ENCODE measurements at places on chromosomes 4 and X.

GRCh38 chr4:65033899-65034298 lies 624.6 kb upstream of the TECRL start:
- DNase-seq, result no peak

DNA sequence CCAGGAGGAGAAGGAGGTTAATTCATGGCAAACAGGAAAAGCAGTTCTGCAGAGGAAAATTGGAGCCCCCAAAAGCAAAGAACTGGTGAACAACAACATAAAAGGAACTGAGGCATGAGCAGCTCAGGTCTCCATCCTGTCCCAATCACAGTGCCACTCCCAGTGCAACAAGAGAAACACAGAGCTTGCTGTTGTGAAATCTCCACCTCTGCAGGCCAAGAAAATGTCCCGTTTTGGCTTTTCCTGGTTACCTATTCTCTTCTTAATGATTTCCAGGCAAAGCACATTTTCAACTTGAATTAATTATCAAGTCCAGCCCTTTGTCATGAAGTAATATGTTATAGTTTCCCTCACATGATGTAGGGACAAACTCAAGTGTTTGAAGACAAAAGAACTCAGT lies 778 bp downstream of the C1QTNF7 start:
- no peak for DNase-seq

GRCh38 chrX:47563801-47564315 lies 2.9 kb downstream of the ARAF start:
- DNase-seq, result no peak

- no peak for DNase-seq
These were observed 155.4 kb downstream of the GPM6A start for GRCh38 chr4:175656649-175657048.

DNA sequence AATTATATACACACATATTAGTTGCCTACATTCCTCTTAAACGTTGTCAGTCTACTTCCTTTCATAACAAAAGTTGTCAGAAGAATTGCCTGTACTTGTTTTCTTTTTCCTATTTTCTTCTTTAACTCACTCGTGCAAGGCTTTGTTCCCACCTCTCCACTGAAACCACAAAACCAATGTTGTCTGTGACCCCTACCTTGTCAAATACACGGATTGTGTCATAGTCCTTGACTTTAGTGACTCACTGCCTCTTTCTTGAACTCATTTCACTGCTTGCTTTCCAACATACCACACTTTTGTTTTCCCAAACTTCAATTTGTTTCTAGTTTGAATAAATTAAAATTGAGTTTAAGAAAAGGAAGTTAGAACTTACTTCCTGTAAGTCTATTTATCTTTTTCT lies 283.9 kb upstream of the AGA start:
- DNase-seq, result no peak

DNA sequence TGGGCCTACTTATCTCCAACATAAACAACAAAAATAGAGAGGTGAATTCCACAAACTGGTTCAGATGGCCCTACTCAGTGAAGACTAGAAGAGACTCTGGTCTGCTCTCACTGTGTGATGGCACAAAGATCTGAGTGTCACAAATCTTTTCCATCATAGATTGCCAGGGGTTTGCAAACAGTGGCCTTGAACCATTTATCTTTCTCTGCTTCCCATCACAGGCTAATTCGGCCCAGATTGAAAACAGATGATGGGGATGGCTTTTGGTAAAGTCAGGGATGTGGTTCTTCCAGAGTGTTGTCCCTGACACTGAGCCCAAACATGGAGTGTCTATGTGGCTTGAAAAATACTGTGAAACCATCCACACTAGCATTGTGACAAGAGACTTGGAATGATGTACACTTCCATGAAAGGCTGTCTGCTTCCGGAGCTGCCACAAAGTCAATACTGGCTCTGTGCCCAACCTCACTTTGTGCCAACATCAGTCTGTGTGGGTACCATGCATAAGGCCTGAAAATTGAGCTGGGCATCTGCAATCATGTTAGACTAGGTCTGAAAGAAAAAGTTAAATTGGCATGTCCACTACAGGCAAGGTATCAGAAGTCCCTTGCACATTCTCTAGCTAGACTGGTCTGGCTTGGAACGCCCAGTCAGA lies 25.2 kb upstream of the PLAC1 start:
- no peak for DNase-seq

GRCh38 chrX:150152546-150152945 lies 210.6 kb upstream of the MAMLD1 start:
- no peak for DNase-seq

GRCh38 chrX:138847930-138848329 lies 136.4 kb upstream of the FGF13 start:
- no peak for DNase-seq

DNA sequence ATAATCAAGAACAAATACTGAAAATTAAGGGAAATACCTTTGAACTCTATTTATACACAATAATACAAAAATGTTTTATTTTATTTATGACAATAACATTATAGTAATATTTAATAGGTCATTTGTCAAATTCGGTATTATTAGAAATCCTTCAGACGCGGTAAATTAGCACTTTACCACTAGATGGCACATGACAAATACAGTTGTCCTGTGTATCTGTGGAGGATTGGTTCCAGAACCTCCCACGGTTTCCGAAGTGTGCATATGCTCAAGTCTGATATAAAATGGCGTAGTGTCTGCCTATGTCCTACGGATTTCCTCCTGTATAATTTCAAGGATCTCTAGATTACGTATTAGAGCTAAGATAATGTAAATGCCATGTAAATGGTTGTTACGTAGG lies 8.1 kb upstream of the LINC00632 start:
- no peak for DNase-seq

- DNase-seq, result no peak
These were observed 40.5 kb downstream of the AFF2 start for GRCh38 chrX:148540671-148541583.

DNA sequence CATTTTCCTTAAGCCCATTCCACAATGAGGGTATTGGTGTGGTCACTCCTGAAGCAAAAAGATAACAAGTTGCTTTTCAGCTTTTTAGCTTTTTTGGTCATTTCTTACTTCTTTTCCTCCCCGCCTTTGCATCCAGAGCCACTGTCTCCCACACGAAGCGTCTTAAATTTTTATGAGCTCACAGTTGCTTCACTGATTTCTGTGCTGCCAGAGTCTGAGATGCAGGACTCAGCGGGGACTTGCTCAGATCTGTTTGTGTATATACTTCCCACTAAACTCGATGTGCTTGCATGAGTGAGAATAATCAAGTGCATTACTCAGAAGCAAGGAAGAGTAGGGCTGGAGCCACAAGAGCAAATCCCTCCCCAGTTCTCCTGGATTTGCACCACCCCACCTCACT lies 80.2 kb upstream of the FHL1 start:
- DNase-seq, result no peak

GRCh38 chrX:118464501-118464900 lies 31.1 kb upstream of the DOCK11 start:
- no peak for DNase-seq

DNA sequence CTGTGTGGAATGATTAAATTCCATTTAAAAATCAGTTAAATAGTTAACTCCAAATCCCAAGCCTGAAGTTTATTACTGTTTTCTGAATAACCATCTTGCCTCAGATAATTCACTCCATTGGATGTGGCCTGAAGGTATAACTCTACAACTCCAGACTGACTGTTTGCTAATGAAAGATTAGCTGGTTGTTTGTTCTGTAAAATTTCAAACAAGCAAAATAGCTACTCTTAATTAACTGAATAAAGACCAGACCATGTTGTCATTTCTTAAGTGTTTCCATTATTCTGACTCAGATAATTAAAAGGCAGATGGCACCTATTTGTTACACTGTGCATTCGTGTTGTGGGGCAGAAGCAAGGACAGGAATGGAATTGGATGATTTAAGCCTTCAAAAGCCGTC lies 78.5 kb upstream of the DDIT4L start:
- DNase-seq, result no peak

DNA sequence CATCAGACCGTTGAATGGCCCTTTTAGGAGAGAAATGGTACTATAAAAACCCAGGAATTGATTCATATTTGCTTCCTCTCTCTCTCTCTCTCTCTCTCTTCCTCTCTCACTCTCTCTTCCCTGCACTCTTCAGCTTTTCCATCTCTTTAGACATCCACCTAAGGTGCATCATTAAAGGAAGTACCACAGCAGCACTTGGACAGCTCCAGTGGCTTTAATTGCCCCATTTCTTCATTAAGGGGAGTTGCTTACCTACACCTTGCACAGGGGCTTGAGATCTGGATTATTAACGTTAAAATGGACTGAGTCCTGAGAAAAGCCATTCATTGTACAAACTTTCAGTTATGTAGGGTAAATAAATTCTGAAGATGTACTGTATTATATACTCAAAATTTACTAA lies 323.6 kb downstream of the AFF2 start:
- no peak for DNase-seq

DNA sequence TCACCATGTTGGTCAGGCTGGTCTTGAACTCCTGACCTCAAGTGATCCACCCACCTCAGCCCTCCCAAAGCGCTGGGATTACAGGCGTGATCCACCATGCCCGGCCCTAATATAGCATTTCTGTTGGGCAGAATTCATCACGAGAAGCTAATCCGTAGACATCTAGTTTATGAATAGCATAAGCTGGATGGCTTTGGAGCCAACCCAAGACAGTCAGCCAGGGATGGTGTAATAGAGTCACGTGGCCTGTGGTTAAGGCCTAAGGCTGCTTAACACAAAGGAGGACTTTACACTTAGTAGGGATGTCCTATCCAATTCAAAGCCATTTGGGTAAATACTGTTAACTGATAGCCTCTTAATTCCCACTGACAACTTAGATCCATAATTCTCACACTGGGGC lies 173.6 kb downstream of the RAP1GDS1 start:
- no peak for DNase-seq

DNA sequence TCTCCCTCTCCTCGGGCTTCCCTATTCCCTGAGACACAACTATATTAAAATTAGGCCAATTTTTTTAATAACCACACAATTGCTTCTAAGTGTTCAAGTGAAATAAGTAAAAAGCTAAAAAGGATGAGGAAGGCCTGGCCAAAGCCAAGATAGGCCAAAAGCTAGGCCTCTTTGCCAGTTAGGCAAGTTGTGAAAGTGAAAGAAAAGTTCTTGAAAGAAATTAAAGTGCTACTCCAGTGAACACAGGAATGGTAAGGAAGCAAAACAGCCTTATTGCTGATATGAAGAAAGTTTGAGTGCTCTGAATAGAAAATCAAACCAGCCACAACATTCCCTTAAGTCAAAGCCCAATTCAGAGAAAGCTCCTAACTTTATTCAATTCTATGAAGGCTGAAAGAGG lies 114.2 kb upstream of the FAT4 start:
- no peak for DNase-seq

GRCh38 chrX:69019073-69019890 lies 146.0 kb downstream of the PJA1 start:
- DNase-seq, result no peak

- no peak for DNase-seq
These were observed 12.2 kb downstream of the MTTP start for GRCh38 chr4:99586797-99587196.

DNA sequence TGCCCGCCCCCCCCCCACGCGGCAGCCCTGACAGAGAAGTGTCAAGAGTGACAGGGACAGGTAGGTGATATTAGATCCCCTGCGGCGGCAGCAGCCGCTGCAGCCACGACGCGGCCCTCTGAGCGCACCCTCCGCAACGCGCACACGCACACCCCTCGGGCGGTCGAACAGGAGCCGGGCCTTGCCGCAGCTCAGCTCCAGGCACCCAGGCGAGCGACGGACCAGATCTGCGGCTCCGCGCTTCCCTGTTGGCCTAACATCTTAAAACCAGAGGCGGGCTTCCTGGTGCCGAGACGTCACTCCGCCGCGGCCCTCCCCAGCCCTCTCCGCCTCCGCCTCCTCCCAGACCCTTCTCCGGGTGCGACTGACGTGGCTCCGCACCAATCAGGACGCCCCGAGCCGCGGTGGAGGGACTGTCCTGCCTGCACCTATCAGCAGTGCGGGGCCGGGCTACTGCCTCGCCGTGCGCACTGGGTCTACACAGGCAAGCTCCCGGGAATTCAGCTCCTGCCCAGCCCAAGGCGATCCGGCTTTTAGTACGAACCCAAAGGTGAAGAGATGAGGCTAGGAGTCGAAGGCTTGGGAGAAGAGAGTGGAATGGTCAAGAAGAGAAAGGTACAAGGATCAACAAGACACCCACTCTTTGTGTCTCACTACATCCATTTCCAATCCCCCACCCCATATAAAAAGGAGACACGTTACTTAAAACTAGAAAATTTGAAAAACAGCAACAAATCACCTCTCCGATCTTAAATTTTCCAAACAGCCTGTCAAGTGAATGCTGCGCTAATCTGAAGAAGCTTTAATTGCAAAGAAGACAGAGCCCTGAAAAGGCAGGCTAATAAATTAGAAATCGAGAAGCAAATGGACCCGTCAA lies at the start of gene PITX2:
PITX2 (minus strand) TSS at position 237 of the 877 bp plus-strand sequence. CDS start 617 bp downstream, outside the sequence.
- DNase-seq, result peak; percentile 3

GRCh38 chrX:10833299-10834169 lies 213.1 kb upstream of the MID1 start:
- DNase-seq, result no peak

DNA sequence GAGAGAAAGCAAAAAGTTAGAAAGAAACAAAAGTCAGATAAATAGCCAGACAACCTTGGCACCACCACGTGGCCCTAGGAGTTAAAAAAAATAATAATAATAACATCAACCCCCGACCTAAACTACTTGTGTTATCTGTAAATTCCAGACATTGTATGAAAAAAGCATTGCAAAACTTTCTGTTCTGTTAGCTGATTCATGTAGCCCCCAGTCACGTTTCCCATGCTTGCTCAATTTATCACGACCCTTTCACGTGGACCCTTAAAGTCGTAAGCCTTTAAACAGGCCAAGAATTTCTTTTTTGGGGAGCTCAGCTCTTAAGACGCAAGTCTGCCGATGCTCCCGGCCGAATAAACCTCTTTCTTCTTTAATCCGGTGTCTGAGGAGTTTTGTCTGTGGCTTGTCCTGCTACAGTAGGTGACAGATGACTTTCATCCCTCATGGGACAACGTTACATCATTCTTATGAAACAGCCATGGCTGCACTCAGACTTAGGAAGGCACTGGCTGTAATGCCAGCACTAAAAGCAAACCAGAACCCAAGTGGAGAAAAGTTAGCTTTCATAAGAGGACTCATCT lies 520 bp downstream of the ACOX3 start:
- no peak for DNase-seq

GRCh38 chrX:21004835-21005234 lies 369.4 kb upstream of the CNKSR2 start:
- DNase-seq, result no peak

DNA sequence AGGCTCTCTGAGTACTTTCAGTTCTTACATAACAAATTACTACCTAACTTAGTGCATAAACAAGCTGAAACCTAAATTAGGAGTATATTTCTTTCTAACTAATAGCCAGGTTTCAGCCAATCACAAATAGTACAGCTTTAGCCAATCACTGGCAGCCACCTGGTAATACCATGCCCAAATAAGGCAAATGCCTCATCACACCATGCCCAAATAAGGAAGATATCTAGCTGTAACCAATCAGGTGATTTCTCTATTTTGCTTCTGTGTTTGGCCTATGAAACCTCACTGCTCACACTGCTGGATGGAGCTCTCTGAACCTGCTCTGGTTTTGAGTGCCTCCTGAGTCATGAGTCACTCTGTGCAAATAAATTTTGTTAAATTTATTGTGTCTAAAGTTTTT lies 113.5 kb downstream of the DDIT4L start:
- DNase-seq, result no peak

GRCh38 chr4:48047896-48048295 lies 31.3 kb downstream of the NIPAL1 start:
- DNase-seq, result no peak
